Stimulated activated CD4-positive, alpha-beta T cell treated with anti-CD3 and anti-CD28 coated beads, TNF-alpha, amount 100 ng/mL, for 1 hour (primary cell): ENCODE measurements at places on chromosomes 2 and 18.

GRCh38 chr2:19669559-19669958, 232.2 kb downstream of the TTC32 start:
- DNase-seq = no peak

GRCh38 chr18:10751653-10752052, 225.8 kb downstream of the NAPG start:
- DNase-seq = no peak

- no peak for DNase-seq
Measured at GRCh38 chr2:121471532-121472469, 58.9 kb upstream of the RNU4ATAC start.

DNA sequence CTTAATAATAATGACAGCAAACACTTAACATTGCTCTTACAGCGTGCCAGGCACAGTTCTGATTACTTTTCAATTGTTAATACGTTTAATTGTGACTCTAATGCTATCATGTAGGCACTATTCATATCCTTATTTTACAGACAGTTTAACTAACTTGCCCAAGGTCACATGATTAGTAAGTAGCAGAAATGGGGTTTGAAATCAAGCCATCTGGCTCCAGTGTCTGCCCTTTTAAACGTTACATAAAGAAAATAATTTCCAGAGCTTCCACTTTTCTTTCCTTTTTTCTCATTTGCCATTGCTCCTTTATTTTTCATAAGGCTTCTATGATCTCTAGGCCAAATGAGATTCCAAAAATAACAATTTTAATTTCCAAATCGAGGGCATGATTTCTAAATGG, 50.6 kb upstream of the IKZF2 start:
- no peak for DNase-seq

GRCh38 chr2:64135421-64135820, 8.8 kb downstream of the PELI1 start:
- no peak for DNase-seq

DNA sequence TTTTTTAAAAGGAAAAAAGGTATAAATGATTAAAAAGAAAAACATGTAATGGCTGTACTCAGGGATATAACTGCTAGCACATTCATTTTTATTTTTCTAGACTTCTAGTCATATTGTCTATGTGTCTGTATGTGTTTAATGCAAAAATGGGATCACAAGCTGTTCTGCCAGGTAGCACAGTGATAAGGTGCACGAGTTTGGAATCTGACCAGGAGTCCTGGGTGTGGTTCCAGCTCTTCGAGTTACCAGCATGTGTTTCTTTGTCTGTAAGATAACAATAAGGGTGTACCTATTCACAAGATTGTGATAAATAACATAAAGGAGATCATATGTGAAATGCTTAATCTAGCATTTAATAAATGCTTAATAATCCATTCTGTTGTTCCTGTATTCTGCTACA, 145.3 kb downstream of the PKP4 start:
- DNase-seq = no peak

DNA sequence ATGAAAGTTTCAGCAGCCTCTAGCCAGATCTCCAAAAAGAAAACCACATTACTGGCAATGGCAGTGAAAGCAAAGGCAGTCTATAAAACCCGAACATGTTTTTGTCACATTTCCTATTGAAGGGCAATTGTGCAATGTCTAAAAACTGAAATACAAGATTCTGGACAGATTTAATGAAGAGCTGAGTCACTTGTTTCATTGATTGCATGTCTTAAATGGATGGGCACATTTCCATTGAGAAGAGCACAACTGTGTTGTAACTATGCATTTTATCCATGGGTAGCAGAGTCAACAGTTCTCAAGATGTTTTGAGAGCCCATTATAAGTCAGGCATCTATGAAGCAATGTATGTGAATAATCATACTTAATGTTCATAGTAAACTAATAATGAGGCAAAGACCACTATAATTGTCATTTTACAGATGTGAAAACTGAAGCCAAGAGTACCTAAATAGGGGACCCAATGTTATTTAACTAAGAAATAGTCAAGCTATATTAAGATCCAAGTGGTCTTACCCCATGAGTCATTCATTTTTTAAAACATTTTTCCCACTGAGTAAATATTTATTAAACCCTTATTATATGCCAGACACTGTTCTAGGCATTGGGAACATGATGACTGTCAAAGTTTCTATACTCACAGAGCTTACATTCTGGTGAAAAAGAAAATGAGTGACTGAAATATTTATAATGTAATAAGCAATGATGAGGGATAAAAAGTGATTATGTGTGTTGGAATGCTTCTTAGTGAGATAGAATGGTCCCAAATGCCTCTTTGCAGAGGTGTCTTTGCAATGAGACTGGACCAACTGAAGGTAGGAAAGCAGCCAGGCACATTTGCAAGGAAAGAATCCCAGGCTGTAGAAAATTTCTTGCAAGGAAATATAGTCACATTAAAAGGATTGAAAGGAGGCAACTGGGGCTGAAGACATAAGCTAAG, 818.9 kb upstream of the ACVR2A start:
- no peak for DNase-seq

DNA sequence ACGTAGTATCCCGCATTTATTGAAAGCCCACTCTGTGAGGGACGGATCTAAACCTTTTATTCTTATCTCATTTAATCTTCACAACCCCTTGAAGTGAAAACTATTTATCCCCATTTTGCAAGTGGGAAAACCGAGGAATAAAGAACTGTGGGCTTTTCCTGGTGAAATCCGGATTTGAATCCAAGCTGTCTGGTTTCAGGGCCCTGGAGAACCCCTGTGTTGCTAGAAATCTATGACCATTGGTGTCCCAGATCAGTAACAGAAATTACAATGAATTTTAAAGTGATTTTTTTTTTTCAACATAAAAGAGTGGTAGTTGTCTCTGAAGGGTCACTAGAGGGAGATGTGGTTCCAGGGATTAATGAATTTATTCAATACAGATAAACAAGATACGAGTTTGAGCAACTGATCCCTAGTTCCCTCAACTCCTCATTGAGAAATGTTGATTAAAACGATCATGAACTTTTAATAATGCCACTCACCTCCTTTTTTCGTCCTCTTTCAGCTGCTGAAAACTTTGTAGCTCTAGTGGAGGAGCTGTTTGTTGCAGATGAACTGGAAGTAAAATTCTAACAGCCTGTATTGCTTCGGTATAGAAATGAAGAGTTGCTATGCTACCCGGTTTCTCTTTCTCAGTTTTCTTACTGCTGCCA, 940 bp downstream of the XRCC5 start:
- DNase-seq = no peak

- DNase-seq = no peak
Measured at GRCh38 chr2:122074201-122074600, 318.8 kb downstream of the TSN start.

GRCh38 chr2:85926931-85927661, 38.3 kb upstream of the ST3GAL5 start:
- DNase-seq = no peak

DNA sequence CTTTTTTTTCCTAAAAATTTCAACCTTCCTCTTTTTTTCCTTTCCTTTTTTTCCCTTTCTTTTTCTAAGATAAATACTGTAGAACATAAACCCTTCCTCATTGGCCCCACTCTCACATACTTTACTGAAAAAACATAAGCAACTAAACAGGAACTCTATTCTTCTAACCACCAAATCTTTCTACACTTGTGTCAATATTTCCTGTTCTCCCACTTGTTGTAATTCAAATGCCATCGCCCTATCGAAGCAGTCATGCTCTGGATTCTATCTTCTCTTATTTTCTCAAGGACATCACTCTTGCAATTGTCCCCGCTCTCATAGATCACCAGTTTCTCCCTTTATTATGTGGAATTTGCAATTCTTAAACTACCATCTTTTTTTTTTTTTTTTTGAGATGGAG, 20.2 kb upstream of the SSB start:
- no peak for DNase-seq

DNA sequence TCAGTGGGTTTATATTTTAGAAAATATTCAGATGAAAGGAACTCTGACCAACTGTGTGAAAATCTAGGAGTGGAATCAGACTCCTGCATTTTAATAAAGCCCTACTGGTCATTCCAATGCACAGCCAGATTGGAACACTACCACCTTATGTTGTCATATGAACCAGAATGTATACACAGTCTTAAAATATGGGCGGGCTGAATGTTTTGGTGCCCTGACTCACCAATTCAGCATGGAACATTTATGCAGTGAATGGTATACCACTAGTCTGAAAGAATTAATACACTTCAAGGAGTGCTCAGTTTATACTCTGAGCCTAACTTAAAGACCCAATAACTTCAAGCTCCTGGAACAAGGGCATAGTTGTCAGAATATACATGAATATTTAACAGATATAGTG, 280.9 kb upstream of the TCF4 start:
- no peak for DNase-seq

DNA sequence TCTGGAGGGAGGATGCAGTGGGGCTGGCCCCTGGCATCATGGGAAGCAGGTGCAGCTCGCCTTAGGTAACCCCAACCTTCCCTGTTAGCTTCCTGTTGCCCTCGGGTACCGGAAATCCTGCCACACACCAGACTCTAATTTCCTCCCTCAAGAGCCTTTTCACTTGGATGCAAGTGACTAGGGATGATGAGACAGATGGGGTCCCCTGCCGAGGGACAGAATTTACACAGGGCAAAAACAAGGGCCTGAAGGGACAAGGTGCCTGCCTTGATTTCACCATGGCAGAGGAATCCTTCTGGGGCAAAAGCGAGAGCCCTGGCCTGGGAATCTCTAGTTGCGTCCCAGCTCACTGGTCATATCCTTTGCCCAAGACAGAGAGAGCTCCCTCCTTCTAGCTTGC, 263.1 kb downstream of the LOXHD1 start:
- no peak for DNase-seq

DNA sequence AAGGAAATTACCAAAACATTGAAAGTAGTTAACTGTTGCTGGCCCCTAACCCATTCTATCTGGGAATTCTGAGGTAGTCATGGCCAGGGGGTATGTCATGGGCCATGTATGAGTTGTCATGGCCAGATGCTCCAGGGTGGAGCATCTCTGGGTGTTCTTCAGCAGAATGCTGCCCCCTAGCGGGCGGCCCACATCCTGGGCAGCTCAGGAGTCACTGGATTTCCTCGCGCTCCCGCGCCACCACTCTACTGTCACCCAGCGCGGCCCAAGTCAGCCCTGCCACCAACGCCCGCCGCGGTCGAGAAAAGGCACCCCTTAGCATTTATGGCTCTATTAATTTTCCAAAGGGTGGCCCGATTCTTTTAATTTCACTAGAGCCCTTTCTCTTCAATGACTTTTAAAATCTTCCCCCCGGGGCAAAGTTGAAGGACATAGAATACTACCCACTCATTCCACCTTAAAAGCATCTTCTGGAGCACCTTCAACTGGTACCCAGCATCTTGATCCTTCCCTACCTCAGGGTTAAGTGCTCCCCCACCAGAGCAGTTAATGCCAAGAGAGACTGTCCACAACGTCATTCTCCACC, 41.6 kb downstream of the PKDCC start:
- DNase-seq = peak; percentile 16

DNA sequence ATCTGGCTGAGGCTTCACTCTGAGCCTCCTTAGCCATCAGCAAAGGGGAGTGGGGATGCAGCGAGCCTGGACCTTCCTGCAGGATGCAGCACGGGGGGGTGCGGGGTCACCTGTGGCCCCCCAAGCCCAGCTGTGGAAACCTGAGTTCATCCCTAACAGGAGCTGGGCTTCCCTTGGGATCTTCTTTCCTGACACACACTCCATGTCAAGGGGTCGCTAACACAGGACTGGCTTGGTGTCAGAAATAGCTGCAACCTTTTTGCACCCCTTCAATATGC, 174.7 kb downstream of the RTP5 start:
- DNase-seq = no peak
